ENCODE measurements at places on chromosomes 5 and 9.

DNA sequence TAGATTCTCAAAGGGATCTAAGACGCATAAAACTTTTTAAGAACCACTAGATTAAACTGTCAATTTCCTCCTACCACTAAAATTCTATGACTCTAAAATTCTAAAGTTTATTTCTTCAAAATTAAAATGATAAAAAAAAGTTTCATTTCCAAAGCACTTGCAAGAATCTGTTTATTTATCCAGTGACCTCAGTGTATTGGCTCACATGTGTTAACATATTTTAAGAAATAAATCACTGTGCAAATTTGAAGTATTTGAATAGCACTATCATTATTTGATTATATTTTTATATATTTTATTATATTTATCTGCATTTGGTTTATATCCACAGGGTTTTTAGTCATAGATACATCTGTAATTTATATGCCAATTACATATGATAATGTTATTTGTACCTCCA, 62.2 kb upstream of the SLC12A2 start:
- no peak for DNase-seq

- no peak for DNase-seq
These were observed 29.8 kb downstream of the CORO2A start for GRCh38 chr9:98162613-98163012.

GRCh38 chr5:149581192-149581861, at the start of gene ARHGEF37:
Gene ARHGEF37 (plus strand): TSS chr5:149581498. CDS start chr5:149597770, 16,272 bp downstream.
- peak; percentile 31 for DNase-seq

- peak; percentile 95 for DNase-seq
These were observed 79.2 kb upstream of the ABCA1 start for GRCh38 chr9:105007143-105007542.

DNA sequence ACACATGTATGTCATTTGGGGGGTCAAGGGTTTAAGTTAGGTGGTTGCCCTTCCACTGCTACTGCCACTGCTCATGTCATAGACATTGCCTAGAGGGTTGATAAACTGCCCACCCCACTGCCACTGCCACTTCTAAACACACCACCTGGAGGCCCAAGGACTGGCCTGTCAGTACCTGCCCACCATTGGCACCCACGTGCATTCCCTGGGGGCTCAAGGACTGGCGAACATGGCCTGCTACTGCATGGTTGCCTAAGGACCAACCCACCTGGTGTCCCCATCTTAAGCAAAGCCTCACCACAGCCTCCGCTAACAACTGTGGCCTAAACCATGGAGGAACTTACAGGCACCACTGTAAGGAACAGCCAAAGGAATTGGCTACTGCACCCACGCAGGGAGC, 185.6 kb upstream of the TLX3 start:
- DNase-seq, result no peak

DNA sequence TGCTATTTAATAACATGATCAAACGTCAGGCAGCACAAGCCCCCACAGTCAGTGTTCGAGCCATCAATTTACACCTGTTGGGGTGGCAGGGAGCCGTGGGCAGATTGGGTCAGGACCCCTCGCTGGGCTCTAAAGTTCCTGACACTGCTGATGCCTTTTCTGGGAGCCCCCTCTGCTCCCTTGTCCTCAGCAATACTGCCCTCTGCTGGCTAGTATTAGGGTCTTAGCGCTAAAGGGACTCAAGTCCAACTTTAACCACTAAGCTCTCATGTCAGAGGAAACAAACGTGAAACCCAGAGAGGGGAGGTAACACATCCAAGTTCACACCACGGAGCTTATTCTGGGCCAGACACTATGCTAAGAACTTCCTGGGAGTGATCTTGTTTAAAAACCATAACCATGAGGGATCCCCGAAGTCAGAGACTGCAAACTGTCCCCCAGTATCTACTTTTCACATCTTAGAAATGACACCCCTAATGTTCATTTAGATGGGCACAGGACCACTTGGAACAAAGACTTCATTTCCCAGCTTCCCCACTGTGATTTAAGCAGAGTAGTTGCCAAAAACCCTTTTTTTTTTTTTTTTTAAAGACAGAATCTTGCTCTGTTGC, 20.4 kb downstream of the ANKS6 start:
- DNase-seq, result peak; percentile 76
